Dermis microvascular lymphatic vessel endothelial cell (primary cell): ENCODE measurements at places on chromosomes 2 and 18. TPM values are rescaled to one million over a fixed set of nuclear protein-coding genes. Genes with fewer than 3 reads are reported as not detected.

DNA sequence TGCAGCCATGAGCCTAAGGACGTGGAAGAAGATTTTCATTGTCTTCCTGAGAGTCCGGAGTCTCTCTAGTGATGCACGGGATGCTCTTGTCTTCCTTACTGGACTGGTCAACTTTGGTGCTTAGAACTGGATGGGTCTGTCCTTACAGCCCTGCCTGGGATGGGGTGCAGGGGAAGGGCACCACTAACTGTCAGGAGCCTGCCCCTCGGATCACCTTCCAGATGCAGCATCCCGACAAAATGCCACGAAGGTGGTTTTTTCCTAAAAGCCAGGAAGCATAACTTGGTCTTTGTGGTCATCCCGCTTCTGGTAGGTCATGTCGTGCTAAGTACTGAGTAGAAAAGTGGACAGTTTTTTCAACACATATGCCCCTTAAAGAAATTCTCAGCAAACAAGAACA, 207.4 kb upstream of the TWIST2 start:
- no peak for DNase-seq

DNA sequence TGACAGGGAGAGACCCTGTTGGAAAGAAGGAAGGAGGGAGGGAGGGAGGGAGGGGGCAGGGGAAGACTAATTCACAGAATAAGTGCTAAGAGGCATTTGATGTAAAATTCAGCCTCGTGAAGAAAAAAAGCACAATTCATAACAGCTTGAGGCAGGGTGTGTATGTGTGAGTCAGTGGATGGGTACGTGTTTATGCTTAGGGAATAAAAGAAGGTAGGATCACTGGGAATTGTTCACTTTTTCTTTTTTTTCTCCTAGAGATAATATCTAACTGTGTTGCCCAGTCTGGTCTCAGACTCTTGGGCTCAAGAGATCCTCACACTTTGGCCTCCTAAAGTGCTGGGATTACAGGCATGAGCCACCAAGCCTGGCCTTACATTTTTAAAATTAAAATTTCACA, 39.2 kb downstream of the WDR33 start:
- no peak for DNase-seq

DNA sequence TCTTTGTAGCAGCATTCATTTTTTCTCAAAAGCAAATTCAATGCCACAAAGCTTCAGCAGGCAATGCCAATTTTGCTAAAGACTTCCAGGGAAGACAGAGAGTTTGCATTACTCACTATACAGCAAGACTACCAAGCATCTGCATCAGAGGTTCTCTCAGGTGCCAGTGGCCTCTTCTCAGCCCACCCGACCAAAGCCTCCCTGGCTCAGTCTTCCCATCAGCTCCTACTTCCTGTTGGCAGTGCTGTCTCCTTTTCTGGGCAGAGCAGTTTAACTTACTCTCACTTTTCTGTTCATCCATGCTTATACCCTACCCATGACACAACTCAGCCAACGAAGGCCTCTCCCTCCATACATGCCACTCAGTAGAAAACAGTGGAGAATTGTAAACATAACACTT, 157.1 kb downstream of the TRABD2A start:
- no peak for DNase-seq

DNA sequence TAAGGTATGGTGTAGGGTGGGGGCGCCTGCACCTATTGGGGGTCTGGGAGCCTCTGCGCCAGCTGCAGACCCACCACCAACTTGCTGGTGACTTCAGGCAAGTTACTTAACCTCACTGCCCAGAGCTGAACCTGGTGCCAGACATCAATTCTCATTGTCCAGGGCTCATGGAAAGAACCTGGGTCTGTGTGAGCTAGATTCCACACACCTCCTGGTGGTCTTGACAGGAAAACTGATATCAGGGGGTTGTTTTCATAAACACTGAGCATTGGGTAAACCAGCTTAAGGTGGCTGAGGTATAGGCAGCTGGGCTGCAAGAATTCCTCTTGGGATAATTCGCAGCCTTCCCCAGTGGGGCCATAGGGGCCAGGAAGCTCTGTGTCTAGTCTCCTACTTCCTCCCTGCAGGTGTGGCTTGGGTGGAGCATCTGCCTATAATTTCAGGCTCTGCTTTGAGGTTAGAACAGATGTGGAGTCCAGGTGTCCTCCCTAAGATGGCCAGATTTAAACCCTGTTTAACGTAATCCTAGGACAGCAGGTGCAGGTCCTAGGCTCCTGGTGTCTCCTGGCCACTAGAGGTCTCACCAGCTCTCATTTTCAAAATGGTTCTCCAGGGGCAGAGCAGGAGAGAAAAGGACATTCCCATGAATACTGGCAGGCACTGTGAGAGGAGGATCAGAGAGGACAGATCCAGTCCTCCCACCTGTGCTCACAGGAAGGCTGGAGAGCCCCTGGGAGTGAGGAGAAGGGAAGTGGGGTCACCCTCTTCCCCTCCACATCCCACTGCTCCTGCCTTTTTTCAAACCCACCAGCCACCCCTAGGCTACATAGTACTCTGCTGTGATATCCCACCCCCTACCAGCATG, 100.4 kb upstream of the SMAD2 start:
- DNase-seq = peak; percentile 55

The AKAIN1 gene
- total RNA-seq = not detected in 2 replicates

The OSBPL6 gene
- total RNA-seq = 3.9 and 8.7 TPM in 2 replicates

The B3GNT7 gene
- 7.2 and 19.1 TPM in 2 replicates for total RNA-seq

DNA sequence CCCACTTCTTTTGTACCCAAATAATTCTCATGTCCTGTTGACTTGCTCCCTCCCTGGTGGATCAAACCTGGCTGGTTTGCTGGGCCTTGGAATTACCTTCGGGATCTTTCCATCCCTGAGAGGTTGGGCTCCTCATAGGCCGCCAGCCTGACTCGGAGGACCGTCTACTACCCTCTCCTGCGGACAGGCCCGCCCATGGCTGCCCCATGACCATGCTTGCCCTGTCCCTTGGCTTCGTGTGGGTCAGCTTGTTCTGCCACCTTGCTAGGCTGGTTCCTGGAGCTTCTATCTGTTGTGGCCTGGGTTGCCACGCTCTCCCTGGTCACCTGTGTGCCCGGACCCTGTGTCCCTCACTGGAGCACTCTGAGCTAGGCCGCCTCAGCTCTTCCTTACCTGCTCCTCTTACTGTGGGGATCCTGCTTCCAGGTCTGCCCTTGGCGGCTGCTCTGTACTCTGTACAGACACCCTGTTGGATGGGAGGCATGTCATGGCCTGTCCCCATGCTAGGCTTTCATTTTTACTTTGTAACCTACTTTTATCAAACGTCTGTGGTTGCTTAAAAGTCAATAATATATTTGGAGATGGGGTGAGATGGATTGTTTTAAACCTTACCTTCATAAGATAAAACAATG, 29.7 kb upstream of the FHL2 start:
- no peak for DNase-seq

DNA sequence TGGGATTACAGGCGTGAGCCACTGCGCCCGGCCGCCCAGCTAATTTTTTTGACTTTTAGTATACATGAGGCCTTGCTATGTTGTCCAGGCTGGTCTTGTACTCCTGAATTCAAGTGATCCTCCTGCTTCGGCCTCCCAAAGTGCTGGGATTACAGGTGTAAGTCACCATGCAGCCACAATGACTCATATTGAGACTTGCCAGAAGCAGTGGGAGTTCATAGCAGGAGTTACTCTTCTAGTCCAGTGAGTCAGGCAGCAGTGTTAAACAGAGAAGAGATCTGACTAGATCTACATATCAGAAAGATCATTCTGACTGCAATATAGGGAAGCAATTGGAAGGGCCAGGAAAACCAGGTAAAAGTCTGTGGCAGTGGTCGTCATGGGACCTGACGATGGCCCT, 1.5 kb upstream of the FLACC1 start:
- DNase-seq = no peak

DNA sequence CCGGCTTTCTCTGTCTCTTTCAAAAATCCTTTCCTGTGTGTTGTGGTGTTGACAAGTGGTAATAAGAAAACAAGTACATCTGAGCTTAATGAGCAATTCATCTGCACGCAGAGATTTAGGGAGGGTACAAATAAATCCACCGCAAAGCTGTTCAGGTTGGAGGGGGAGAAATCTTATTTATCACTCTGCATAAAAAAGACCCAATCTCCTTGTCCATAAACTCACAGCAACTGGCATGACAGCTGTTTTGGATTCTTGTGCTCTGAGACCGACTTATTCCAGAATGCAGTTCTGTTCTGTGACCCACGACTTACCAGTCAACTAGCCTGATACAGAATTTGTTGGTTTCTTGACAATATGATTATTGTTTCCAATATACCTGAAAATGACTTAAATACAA, 380.1 kb downstream of the SOX11 start:
- no peak for DNase-seq

The IL37 gene
- not detected in 2 replicates for total RNA-seq

- DNase-seq = no peak
Measured at GRCh38 chr2:27965841-27966240, 75.3 kb downstream of the BABAM2 start.

The ACADL gene
- not detected in 2 replicates for total RNA-seq

DNA sequence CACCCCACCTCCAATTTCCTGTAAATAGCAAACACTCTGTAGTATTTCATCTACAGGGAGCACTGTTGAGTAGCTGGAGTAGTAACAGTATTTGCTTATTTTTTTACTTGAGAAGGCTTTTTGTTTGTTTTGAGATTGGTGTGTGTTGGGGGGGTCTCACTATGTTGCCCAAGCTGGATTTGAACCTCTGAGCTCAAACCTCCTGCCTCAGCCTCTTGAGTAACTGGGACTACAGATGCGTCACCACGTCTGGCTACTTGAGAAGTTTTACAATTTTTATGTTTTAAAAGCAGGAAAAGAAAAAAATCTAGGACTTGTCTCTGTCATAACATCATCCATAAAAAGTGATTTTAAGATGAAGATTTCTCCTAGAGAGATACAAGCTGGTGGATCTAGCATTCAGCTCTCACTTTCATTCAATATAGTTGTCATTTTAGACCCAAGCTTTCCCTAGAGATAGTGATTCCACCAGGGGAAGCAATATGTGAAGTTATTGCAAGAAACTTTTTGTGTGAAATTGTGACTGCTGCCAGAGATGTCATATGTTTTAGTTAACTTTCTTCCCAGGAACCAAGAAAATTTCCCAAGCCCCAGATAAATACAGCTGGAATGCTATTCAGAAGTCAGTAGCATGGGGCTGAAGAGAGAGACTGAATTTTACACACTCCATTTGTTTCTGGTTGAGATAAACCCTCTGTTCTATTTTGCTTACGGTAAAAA, 60.2 kb upstream of the MAP4K3 start:
- no peak for DNase-seq

DNA sequence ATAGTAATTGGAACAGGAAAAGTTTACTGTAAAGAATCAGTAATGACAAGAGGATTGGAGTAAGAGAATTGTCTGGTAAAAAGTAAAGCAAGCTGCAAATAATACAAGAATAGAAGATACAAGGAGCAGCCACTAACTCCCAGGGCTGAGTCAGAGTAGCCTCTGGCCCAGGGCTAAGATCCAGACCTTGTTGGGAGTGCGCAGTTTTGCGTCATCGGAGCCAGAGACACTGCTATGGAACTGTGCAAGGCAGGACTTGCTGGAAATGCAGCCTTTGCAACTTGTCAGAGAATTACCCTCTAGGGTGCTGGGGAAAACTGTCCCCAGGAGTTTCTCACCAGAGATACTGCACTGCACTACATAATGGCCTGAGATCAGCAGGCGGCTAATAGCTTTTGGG, 135.2 kb downstream of the NYAP2 start:
- no peak for DNase-seq

- no peak for DNase-seq
Measured at GRCh38 chr2:239035361-239035814, 187.5 kb downstream of the TWIST2 start.

The LYPD6 gene
- total RNA-seq = 7.8 and 13.3 TPM in 2 replicates

The LYPD6B gene
- not detected in 2 replicates for total RNA-seq

GRCh38 chr2:54579061-54579681, 123.0 kb downstream of the SPTBN1 start:
- DNase-seq = no peak

- no peak for DNase-seq
Measured at GRCh38 chr2:228303960-228304359, 122.5 kb upstream of the SPHKAP start.

- DNase-seq = peak; percentile 84
Measured at GRCh38 chr2:33477473-33478468, 1.3 kb downstream of the RASGRP3 start.

The VIL1 gene
- not detected in 2 replicates for total RNA-seq

The C1QL2 gene
- not detected in 2 replicates for total RNA-seq

DNA sequence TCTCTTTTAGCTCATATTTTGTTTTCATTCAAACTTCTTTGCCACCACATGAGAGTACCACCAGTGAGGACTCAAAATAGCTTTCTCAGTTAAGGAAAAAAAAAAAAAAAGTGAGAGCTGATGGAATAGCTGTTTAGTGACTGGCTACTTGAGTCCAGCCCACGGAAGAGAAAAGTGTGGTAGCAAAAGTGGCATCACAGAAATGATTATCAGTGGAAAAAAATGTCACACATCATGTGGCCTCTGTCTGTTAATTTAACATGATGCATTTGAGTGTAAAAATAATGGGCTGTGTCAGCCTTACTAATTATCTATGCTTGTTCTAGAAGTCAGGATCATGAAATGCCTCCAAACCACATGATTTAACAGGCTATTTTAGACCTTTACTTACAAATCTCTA, 132.5 kb downstream of the UBE2E3 start:
- DNase-seq = no peak

- DNase-seq = no peak
Measured at GRCh38 chr2:135773319-135773718, 31.7 kb downstream of the UBXN4 start.
